ENCODE measurements at places on chromosomes 7 and 10.

DNA sequence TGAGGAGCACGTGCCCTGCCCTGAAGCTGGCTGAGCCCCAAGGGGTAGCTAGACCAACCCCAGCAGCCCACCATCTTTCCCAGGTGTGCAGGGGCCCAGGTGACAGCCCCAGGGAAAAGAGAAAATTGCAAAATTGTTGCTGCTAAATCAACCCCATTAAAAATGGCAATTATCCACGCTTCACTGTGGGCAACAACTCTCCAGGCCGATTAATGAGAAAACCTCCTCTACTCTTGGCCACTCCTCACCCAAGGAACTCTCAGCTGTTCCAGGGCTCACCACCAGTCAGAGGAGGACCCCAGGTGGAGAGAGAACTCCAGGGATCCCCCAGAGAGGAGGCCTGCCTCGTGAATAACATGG is 516.1 kb upstream of the MGMT start:
- ATAC-seq: no peak

DNA sequence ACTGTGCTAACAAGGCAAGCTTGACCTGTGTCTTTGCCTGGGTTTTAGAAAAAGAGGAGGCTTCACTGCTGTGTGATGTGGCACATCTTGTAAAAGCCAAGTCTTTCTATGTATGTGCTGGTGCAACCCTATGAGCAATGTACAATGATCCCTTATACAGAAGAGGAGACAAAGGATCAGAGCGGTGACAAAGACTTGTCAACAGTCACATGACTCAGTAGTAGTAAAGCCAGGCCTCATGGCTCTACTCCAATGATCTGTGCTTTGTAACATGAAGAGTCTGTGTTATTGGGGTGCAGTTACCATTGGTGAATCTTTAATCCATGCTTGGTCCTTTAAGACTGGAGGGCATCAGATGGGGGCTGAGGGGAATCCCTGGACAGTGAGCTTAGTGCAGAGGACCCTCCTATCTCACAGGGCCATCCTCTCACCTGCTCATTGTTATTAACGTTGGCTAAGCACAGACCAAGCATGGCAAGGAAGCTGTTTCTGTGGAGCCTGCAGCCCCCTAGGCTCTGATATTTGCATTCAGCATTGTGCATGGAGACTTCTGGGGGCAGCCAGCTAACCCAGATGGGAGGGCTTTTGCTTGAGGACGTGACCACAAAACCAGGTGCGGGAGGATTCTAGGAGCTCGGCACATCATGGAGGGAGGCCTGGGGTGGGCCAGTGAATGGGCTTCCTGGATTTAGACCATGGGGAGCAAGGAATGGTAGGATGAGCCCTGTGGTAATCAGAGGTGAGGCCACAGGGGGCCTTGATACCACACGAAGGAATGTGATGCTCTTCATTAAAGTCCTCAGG is 308.8 kb upstream of the ZNF32 start:
- no peak for ATAC-seq

DNA sequence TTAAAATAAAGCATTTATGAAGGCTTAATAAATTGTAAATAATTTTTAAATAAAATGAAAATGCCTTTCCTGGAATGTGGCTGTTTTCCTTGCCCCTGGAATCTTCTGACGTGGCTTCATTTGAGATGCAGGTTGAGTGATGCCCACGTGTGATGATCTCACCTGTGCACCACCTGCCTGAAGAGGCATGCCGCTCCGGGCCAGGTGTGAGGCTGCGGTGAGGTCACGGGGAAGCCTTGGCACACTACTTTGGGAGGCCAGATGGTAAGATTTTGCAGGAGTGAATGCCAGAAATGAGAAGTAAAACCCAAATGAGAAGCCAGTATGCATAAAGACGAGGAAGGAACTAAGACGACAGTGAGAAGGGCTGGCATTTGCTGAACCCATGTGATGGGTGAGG is 36.2 kb downstream of the GOT1 start:
- no peak for ATAC-seq

DNA sequence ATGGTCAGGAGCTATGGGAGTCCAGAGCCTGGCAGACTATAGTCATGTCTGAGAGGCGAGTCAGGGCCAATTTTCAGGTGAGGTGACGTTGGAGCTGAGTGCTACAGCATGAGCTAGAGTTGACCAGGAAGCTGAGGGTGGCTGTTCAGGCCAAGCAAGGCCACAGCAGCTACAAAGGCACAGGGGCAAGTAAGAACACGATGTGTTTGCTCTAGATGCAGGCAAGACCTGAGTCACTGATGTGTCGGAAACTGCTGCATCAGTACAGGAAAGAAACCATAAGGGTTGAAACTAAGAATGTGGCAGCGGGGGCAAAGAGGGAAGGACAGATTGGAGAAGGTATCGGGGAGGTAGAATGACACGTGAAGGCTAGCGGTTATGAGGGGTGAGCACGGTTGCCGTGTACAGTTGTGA is 11.8 kb upstream of the RRP12 start:
- ATAC-seq: peak; percentile 78

DNA sequence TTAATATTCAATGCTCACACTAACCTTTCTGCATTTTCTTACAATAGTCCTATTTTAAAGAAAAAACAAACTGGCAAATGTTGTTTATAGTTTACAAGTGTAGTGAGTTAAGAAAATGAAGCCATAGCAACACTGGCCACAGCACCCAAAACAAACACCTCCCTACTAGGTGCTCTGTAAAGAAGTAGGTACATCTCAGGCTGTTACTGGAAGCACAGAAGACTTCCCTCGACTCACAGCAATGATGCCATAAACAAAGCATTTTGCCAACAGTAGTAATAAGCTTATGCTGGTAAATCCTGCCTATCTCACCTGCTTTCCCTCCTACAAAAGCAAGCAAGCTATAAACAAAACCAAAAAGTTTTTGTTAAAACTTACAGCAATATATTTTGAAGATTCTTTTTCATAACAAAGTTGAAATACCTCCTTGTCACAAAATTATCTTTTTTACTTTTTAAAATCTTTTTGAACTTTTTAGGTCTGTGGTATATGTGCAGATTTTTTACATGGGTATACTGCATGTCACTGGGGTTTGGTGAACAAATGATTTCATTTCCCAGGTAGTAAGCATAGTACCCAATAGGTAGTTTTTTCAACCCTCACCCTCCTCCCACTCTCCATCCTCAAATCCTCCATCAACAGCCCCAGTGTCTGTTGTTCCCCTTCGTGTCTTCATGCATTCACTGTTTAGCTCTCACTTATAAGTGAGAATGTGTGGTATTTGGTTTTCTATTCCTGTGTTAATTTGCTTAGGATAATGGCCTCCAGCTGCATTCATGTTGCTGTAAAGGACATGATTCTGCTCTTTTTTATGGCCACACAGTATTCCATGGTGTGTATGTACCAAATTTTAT is 28.4 kb downstream of the COA1 start:
- ATAC-seq: no peak

- ATAC-seq: no peak
These were observed 561.7 kb downstream of the GFRA1 start for GRCh38 chr10:115711306-115711705.

DNA sequence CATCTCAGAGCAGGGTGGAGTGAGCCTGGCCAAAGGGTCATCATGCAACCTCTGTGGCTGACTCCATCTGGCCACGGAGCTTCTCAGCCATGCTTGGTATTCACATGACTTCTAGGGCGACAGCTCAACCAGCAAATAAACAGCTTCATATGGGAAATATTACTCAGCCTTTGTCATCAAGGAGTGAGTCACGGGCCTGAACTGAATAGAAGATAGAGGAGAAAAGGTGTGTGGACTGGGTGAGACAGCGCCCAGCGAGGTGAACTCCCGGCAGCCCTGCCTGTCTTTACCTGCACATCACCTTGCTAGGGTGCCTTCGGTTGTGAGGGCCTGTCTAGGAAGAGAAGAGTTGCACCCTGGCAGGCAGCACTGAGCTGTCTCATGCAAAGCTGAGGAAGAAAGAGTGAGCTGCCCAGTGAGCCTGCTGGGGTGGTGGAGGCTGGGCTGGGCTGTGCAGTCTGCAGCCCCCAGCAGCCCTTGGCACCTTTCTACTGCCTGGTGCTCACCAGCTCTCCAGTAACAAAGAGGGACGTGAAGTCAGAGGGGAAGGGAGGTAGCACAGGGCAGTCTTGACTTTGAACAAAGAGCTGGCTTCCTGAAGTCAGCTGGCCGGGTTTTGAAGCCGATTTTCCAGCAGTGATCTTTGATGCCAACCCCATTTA is 114.2 kb downstream of the EGFR start:
- peak; percentile 62 for ATAC-seq

DNA sequence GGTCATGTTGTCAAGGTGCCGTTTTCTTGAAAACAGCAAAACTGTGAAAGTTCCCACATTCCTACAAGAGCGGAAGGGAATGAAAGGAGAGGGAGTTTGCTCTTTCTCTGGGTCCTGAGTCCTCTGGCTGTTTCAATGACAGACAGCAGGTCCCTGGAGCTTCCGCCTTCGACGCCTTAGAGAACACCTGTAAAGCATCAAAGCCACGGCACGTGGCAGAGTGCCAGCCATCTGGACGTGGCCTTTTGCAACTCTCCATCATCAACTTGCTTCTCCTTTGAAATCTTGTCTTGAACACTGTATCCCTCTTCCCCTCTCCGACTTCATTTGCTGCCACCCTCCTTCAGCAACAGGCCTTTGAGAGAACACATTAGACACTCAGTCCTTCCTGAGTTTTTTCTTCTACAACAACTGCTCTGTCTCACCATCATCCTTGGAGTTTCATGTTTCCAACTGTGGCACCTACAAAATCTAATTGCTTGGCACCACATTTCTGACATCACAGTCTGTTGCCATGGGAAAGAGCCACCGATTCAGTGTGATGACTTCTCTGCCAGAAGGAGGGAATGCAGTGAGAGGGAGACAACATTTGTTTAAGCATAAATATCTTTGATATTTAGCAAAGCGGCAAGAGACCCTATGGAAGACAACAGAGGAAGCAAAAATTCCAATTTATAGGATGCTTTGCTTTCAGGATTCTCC is 204.9 kb upstream of the PTER start:
- no peak for ATAC-seq

DNA sequence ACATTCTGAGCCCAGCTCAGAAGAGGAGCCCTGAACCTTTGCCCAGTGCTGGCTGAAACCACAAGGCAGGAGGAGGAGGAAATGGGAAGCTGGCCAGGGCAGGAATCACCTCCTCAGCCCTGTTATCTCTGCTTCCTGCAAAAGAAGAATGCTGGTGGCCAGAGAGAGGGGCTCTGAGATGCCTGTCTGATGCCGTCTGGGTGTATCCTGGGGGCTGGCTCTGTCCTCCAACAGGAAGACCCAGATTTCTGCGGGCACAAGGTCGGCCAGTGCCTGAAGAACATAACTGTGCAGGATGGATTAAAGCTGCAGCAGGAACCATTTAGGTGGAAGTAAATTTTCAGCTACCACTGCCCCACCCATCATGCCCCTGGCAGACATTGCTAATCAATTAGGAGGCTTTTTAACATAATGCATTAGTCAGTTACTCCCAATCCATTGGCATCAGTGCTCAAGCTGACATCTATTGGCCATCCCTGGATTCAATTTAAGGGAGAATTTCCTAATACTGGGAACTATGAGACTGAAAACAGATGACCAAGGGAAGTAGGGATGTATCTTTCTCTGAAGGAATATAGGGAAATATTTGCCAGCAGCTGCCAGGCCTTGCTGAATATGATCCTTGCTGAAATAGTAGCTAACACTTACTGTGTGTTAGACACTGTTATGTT is 67.7 kb downstream of the COL13A1 start:
- no peak for ATAC-seq

DNA sequence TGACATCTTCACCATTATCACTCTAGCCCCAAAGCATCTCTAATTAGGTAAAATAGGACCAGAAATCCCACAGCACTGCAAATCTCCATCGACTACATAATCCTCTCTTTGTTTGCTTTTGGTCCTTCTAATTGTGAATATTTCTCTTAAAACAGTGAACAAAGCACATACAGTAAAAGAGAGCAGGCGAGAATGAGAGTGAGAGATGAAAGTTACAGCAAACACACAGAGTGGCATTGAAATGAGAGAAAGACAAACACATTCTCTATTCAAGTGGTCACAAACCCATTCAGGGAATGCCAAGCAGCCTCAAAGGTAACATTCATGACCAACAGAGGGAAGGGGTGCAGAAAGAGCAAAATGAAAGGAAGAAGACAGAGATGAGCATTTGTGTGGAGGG is 109.8 kb upstream of the PTN start:
- no peak for ATAC-seq

DNA sequence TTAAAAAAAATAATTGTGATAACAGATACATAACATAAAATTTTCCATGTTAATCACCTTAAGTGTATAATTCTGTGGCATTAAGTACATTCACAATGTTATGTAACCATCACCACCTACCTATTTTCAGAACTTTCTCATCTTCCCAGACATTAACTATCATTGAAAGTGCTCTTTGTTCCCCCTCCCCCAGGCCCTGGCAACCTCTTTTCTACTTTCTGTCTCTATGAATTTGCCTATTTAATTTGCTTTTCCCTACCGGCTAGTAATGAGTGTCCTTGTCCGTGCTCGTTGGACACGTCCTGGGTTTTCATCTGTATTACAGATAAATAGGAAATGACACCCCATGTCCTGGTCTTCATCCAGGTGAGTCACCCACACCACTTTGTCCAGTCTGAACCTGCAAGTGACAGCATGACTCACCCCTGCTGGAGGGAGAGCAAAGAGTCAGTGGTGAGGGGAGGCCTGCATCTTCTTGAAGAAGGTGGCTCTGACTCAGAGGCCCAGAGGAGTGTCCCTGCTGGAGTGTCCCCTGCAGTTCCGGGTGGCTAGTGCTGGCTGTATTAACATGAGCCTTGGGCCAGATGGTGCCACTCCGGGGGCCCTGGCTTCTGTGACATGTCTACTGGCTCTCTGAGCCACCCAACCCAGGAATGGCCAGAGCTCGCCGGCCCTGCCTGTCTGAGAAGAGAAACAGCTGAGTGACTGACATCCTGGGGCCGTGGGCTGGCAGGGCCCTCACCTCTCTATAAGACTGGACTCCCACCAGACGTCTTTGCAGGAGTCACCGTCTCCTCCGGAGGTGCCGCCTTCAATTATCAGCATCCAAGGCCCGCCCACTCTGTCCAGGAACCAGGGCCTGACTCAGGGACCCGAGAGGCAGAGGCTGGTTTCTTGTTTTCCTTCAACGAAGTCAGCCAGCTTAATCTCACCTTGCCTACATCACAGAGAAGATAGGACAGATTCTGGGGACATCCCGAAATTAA is 503.2 kb upstream of the MKI67 start:
- ATAC-seq: no peak

GRCh38 chr7:22555476-22555875 is 55.5 kb upstream of the STEAP1B start:
- no peak for ATAC-seq

- peak; percentile 56 for ATAC-seq
These were observed 83.3 kb upstream of the MKLN1 start for GRCh38 chr7:131244259-131244852.

DNA sequence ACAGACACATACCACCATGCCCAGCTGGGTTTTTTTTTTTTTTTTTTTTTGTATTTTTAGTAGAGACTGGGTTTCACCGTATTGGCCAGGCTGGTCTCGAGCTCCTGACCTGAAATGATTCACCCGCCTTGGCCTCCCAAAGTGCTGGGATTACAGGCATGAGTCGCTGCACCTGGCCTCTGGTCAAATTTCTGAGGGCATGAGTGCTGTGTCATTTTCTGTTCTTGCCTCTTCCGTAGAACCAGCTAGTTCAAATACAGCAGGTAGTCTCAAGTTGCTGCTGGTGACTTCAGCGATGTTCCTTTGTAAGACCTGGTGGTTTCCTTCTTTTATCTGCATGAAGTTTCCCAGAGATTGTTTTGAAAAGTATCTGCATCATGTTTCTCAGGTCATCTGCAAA is 134.8 kb upstream of the SHH start:
- no peak for ATAC-seq
